ENCODE measurements at places on chromosomes 1 and 21. TPM values are rescaled to one million over a fixed set of nuclear protein-coding genes. Genes with fewer than 3 reads are reported as not detected.

- DNase-seq, result no peak
- peaks cover 25% of the 10 kb centered on the region for H3K4me1 ChIP-seq
- H3K27ac ChIP-seq, result no peak overlapping the region
- no peaks in the 10 kb centered on the region for H3K27me3 ChIP-seq
- H3K36me3 ChIP-seq, result peaks cover 48% of the 10 kb centered on the region
Observed at GRCh38 chr1:154445040-154445472, 39.9 kb downstream of the IL6R start.

GRCh38 chr1:214685906-214686305, 82.9 kb downstream of the CENPF start:
- H3K4me1 ChIP-seq, result no peaks in the 10 kb centered on the region
- H3K36me3 ChIP-seq, result no peaks in the 10 kb centered on the region
- H3K4me3 ChIP-seq, result no peak overlapping the region
- DNase-seq, result no peak
- H3K27me3 ChIP-seq, result no peaks in the 10 kb centered on the region

The ADAMTS5 gene
- total RNA-seq, result 51.1 TPM

- H3K4me3 ChIP-seq, result no peak overlapping the region
- H3K36me3 ChIP-seq, result no peaks in the 10 kb centered on the region
- H3K27me3 ChIP-seq, result no peaks in the 10 kb centered on the region
- no peaks in the 10 kb centered on the region for H3K4me1 ChIP-seq
Observed at GRCh38 chr1:15989776-15990175, 13.9 kb upstream of the ZBTB17 start.

- no peak for DNase-seq
- H3K27ac ChIP-seq, result no peak overlapping the region
- peaks cover 6% of the 10 kb centered on the region for H3K4me1 ChIP-seq
Observed at GRCh38 chr1:11339346-11340232, 66.6 kb downstream of the UBIAD1 start.

DNA sequence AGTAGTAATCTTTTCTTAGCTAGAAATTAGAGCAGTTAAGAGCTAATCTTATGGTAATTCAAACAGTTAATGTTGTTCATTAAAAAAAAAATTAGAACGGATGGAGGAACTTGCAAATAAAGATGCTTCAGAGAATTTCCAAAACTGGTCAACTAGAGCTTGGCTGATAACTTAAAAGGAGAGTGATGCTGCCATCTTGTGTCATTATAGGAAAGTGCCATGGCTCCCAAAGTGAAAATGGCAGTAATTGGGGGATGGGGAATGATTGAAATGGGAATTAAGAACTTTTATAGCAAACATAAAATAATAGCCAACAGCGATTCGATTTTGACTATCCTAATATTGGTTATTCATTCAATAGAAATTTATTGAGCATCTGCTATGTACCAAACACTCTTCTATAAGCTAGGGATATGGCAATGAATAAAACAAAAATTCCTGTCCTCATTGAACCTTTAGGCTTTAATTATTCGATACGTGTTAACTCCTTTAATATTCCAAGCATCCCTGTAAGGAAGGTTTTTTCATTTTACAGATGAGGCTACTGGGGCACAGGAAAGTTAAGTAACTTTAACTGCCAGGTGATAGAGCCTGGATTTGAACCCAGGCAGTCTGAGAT, 5.7 kb upstream of the PLPP3 start:
- peaks cover 13% of the 10 kb centered on the region for H3K4me1 ChIP-seq
- H3K36me3 ChIP-seq, result no peaks in the 10 kb centered on the region
- no peak overlapping the region for H3K27ac ChIP-seq
- DNase-seq, result no peak
- H3K4me3 ChIP-seq, result no peak overlapping the region

Measured in spleen (tissue), 13 donors.